ENCODE measurements at places on chromosomes 1 and 21.

- no peak for DNase-seq
Observed at GRCh38 chr1:11569954-11570353, 84.3 kb downstream of the FBXO2 start.

DNA sequence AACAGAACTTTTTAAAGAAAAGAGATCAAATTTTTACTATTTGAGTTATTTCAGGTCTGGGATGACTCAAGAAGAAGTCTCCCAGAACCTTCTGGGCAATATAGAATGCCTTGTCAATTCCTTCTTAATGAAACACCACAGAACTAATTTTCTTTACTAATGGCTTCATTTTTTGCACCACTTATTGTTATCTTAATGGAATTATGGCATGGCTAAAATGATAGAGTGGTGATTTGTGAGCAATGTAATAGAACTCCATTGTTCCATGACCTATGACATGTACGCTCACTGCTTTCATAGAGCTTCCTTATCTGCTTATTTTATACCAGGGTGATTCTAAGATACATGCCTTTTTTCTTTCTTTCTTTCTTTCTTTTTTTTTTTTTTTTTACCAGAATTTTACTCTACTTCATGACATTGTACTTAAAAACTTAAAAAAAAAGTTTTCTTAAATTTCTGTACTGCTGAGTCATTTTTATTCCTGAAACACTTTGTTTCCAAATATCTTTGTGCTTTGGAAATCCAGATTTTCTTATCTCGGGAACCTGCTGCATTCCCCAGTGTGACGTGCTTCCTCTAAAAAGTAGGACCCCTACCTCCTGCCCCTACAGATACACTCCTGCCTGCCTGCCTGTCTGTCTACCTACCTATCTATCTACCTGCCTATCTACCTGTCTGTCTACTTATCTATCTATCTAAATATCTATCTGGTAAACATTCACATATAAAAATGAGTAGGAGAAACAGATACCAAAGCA lies 284.9 kb downstream of the PBX1 start:
- no peak for DNase-seq

DNA sequence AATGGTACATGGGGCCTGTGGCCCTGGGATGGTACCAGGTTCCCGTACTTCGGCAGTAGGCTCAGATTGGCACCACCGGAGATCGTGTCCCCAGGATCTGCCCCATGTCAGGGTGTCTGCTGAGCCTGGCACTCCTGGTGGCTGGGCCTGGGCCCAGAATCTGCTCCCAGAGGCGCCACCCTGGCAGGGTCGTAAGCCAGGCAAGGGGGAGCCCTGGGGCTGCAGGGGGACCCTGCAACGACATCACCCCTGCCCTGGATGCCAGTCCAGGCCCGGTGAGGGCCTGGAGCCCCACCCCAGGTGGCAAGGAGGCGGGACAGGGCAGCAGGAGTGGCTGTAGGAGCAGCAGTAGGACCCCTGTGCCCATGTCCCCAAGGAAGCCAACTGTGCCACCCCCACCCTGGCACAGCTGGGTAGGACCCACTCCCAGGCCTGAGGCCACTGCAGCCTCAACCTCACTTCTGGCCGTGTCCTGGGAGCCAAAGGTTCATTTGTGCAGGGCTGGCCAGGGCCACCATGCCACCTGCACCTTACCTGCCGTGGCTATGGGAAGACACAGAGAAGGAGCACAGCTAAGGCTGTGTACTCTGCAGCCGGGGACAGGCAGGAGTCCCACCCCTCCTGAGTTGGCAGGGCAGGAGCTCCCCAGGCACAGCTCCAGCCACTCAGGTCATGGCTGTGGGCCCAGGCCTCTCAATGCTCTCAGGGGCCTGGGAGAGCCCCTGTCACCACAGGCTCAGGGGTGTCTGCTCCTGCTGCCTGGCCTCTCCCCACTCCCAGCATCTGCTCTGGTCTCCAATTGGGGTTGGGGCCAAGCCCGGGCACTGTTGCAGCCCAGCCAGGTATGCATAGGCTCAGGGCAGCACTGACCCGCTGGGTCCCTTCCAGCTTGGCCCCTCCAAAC lies 141.7 kb downstream of the EIF4G3 start:
- no peak for DNase-seq

DNA sequence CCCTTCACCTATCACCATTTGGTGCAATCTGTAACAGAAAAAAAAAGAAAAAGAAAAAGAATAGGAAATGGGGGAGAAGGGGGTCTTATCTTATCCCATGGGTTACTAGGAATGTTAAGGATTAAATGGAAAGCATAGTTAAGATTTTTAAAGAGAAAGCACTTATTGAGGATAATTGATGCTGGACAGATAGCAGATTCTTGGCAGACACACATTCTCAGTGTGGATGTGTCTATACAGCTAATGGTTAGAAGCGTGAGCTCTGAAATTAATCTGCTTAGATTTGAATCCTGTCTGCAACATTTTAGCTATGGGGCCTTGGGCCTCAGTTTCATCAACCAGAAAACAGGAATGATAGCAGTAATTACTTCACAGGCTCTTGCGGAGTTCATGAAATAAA lies 67.1 kb downstream of the SSBP3 start:
- no peak for DNase-seq

DNA sequence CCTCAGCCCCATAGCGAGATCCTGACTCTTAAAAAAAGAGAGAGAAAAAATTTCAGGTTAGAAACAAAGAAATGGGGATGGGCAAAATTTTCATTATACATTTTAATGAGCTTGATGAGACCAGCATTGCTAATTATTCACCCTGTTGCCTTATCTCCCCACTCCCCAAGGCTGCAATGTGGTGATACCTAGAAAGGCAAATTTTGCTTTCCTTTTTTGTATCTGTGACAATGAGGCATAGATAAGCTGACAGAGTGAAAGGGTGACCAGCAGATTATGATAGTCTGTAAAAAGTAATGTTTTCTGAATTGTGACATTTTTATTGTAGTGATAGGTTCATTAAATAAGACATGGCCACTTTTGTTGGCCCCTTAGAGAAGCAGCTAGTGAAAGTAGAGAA lies 12.9 kb downstream of the SRRM1 start:
- DNase-seq = no peak

- no peak for DNase-seq
Observed at GRCh38 chr1:6004412-6005123, 12.3 kb upstream of the NPHP4 start.

DNA sequence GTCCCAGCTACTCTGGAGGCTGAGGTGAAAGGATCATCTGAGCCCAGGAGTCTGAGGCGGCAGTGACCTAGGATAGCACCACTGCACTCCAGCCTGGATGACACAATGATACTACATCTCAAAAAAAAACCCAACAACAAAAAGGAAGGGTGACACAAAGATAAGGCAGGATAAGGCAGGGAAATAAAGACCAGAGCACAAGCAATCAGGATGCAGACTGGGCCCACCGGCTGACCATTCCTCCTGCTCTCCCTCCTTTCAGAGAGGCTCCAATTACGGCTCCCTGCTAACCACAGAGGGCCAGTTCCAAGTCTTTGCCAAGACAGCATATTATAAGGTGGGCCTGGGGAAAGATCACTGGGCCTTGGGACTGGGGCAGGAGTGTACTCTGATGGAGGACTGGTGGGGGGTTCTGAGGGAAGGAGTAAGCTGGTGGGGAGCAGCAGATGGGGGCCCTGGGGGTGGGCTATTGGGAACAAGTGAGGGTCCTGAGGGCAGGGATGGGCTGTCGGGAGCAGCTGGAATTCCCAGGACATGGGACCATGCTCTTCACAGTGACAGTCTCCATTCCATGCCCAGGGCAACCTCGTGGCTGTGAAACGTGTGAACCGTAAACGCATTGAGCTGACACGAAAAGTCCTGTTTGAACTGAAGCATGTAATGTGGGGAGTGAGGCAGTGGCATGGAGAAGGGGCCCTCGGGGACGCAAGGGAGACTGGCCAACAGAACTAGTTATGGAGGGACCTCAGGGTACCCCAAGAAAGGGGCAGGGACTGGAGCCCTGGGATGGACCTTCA lies 7.3 kb downstream of the NPR1 start:
- DNase-seq = no peak

DNA sequence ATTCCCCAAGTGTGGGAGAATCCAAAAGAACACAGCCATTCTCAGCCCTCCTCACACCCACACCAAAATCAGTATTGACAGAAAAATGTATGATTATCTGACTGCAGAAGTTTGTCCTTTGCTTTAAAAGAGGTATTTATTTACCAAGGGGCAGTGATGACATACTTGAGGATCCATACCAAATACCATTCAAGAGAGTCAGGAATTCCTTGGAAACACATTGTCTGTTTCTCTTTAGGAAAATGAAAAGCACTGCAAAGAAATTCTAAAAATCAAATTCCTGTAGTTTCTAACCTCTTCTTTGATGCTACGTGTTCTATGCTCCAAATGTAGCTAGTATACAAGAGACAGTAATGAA lies 509.6 kb upstream of the CXADR start:
- DNase-seq = no peak

DNA sequence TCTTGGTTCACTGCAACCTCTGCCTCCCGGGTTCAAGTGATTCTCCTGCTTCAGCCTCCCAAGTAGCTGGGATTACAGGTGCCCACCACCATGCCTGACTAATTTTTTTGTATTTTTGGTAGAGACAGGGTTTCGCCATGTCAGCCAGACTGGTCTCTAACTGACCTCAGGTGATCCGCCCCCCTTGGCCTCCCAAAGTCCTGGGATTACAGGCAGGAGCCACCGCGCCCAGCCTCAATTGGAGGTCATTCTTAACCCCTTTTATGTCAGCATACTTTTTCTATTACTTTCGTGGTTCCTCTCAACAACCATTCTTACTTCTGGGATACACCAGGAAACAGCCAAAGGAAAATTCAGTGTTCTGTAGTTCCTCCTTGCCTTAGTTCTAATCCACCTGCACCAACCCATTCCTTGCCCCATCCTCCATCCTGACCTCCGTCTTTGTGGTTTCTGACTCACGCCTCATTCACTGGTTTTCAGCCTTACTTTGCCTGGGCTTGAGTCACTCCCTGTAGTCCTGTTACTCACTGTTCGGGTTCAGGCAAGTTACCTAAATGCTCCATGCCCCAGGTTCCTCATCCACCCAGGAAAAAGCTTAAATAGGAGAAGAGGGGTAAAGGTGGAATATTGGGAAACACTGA lies 12.9 kb upstream of the BCL10 start:
- DNase-seq = no peak

DNA sequence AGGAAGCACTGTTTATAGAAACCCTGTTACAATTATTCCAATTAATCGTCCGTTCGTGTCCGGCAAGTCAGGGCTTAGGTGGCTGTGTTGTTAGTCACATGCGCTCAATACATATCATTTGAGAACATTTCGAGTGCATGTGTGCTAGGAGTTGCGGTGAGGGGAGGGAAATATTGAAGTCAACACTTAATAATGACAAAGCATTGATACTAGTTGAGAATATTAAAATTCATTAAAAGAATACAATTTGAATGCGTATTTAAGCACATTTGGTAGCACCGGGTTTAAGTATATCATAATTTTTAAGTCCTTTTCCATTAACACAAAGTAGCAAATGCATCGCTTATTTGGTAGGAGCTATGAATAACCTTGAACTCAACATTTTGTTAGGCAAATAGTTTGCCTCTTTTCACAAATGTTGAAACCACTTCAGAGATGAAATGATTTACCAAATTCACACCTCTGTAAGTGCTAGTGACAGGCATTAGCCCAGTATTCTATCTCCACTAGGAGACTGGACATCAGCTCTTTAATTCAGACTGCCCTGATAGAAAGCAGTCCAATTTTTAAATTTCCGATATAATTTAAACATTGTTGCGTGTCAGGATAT lies 1.1 kb upstream of the SERBP1 start:
- no peak for DNase-seq

DNA sequence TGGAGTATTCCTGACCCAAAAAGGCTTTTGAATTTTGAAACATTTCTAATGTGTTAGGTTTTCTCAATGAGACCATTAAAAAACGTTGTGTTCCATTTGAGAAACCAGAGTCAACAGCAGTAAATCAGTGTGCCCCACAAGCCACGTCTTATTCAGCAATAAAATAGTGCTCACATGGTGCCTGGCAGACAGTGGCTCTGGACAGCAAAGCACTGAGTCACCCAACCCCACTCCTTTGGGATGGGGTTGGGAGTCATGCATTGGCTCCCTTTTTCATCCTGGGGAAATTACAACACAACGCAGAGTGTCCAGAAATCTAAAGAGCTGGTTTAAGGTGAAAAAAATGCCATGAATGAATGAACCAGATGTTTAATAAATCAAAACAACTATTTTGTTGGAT lies 46.5 kb downstream of the KCNJ15 start:
- no peak for DNase-seq

- no peak for DNase-seq
Observed at GRCh38 chr1:15962176-15962575, 13.7 kb downstream of the ZBTB17 start.

- no peak for DNase-seq
Observed at GRCh38 chr1:38336961-38337360, 290.4 kb upstream of the POU3F1 start.

- DNase-seq = no peak
Observed at GRCh38 chr1:30366911-30367310, 356.5 kb downstream of the MATN1 start.

- no peak for DNase-seq
Observed at GRCh38 chr1:66239834-66240233, 294.1 kb upstream of the SGIP1 start.

GRCh38 chr1:11529330-11529729 lies 50.4 kb downstream of the DISP3 start:
- DNase-seq = no peak

GRCh38 chr1:176853503-176853902 lies 311.0 kb downstream of the ASTN1 start:
- no peak for DNase-seq

DNA sequence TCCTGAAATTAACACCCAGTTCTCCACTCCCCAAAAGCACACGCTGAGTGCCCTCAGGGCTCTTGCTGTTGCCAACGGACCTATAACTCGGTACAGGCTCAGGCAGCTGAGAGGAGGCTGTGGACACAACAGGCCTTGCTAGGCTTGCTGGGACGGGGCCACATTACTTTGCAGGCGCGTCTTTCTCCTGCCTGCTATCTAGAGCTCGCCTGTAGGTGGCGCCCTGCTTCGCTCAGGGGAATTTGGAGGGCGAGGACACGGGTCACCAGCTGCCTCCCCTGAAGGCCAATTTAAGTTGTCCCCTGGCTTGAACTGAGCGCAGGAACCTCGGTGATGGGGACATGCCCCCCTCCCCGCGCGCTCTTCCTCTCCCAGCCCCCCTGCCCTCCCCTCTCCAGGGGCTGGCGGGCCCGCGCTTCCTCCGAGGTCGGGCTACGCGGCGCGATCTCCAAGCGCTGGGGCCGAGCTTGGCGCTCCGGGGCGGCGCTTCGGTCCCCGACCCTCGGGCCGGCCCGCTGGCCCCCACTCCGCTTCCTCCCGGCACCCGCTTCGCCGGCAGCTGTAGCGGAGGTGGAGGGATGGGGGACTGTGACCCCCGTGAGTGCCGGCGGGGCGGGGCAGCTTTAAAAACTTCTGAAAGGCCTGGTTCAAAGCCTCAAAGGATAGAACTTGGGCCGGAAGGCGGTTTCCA lies 32.4 kb upstream of the NFIA start:
- peak; percentile 96 for DNase-seq

DNA sequence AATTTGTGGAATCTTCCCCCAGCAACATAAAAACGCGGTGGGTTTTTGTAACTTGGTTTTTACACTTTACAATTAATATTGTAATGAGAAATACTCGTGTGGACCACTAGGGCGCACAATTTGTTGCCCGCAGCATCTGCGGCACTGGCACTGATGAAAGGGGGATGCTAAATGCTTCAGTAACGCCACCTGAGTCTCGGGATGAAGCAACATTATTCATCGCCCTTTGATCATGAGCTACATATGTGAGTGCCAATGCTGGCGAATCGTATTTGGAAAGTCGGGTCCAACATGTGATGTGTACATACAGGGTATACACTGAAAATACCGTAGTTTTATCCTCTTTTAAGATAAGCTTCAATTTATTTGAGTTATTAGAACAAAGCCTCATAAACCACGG lies 34.2 kb upstream of the COX20 start:
- DNase-seq = no peak

- DNase-seq = no peak
Observed at GRCh38 chr1:29645586-29645985, 409.3 kb downstream of the PTPRU start.
